Foreskin keratinocyte (primary cell): ENCODE measurements at places on chromosomes 12 and 14. TPM values are rescaled to one million over a fixed set of nuclear protein-coding genes. Genes with fewer than 3 reads are reported as not detected.
A peak's percentile ranks its signal among the peaks of the same experiment; 100 is the strongest.

GRCh38 chr14:64225151-64225757 lies 68.9 kb downstream of the ESR2 start:
- no peak for DNase-seq

DNA sequence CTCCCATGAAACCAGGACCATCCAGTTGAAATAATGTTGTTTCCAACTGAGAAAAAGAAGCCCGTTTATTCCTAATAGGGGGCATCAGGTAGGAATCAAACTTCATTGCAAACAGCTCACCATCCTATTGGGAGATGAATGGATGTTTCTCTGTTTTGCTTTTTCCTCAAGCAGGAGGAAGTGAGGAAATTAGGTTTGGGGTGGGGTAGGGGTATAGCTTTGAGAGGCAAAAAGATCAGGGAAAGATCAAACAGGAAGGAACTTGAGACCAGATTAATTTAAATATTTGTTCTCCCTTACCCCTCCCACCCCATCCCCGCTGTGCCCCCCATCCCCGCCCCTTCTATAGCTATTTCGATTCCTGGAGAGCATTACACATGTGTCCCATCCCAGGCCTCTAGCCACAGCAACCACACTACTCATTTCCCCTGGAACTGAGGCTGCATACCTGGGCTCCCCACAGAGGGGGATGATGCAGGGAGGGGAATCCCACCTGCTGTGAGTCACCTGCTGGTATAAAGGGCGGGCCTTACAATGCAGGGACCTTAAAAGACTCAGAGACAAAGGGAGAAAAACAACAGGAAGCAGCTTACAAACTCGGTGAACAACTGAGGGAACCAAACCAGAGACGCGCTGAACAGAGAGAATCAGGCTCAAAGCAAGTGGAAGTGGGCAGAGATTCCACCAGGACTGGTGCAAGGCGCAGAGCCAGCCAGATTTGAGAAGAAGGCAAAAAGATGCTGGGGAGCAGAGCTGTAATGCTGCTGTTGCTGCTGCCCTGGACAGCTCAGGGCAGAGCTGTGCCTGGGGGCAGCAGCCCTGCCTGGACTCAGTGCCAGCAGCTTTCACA lies at the start of gene IL23A:
IL23A (plus strand) TSS at position 577 of the 850 bp plus-strand sequence; CDS start at position 738, 161 bp downstream.
- DNase-seq, result peak; percentile 92

DNA sequence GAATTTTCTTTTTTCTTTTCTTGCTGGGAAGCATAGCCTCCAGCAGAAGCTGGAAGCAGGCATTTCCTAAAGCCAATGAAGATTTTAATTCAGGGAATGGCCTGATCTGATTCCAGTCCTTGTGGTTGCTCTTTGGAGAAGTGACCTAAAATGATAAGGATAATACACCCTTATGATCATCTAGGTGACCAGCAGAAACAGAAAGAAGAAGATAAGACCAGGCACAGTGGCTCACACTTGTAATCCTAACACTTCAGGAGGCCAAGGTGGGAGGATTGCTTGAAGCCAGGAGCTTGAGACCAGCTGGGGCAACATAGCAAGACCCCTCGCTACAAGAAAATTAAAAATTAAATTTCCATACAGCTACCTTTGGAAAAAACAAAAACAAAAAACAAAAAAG lies 51.2 kb downstream of the EEA1 start:
- DNase-seq, result no peak

- DNase-seq, result no peak
Measured at GRCh38 chr14:93030761-93031160, 85.0 kb downstream of the ITPK1 start.

Gene KRT73
- polyA plus RNA-seq, result not detected in 2 replicates

Gene TRMT5
- 5.3 and 7.0 TPM in 2 replicates for polyA plus RNA-seq

Gene PPP4R4
- polyA plus RNA-seq, result 1.4 and 1.9 TPM in 2 replicates

DNA sequence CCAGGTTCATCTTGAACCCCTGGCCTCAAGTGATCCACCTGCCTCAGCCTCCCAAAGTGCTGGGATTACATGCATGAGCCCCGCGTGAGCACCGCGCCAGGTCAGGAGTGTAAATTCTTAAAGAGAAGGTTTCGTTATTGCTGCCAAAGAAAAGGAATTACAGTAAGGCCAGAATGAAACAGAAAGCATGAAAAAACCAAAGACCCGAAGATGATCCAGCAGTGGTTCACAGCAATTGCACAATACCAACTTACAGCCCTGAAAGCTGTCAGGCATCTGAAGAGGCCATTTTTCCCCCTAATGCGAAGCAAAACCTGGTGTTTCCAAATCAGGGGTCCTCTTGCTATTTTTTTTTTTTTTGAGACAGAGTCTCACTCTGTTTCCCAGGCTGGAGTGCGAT lies 10.3 kb downstream of the RBM23 start:
- DNase-seq, result no peak

GRCh38 chr12:37546206-37546605 lies 770.4 kb upstream of the ALG10B start:
- DNase-seq, result no peak

DNA sequence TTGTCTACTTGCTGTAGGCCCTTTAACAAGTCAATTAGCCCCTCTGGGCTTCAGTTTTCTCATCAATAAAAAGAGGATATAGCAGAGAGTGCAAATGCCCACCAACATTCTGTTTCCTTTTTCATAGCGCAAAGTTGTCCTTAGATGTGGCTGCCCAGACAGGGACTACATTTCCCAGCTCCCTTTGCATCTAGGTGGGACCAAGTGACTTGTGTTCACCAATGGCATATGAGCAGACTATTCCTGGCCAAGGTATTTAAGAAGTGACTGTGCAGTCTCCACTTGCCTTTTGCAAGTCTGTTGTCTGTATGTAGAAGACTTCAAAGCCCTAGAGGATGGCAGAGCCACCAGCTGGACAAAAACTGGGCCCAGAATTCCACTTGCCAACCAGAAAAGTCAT lies 59.7 kb downstream of the DAO start:
- DNase-seq, result peak; percentile 45

DNA sequence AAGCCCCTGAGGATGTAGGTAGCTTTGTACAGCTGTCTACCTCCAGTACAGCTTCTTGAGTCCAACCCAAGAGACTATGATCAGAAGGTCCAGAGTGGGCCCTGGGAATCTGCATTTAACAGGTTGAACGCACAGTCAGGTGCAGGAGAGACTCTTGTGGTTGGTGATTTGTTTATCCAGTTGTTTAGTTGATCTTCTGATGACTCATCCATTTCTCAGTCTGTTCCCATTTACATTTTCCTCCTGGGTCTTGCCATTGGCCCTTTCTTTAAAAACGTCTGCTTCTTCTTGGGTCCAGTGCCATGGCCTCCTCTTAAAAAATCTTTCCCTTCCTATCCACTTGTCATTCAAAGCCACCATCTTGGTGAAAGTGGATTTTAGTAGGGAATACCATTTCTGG lies 734.2 kb downstream of the MED13L start:
- DNase-seq, result no peak

DNA sequence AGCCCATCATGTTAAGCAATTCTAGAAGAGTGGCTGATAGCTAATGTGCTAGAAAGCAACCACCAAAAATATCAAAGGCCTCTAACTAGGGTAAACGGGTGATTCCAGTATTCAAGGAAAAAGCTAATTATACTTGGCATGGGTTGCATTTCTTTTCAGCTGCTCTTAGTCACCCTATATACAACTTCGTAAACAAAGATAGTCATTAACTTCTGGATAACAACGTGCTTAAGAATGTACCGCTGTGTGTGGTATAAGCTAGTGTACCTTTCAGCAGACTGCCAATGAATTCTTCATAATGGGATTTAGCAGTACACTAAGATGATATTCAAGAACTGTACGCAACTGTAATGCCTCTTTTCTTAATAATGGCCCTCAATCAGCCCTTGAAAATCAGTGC lies 42.2 kb upstream of the SLC6A13 start:
- DNase-seq, result peak; percentile 8

Gene VASH1
- 0.18 and 0.39 TPM in 2 replicates for polyA plus RNA-seq

- peak; percentile 89 for DNase-seq
Measured at GRCh38 chr12:79706676-79707075, 15.9 kb upstream of the PAWR start.

- no peak for DNase-seq
Measured at GRCh38 chr14:103619057-103619456, 10.0 kb upstream of the KLC1 start.

- DNase-seq, result no peak
Measured at GRCh38 chr12:104462931-104463339, 6.2 kb downstream of the CHST11 start.

DNA sequence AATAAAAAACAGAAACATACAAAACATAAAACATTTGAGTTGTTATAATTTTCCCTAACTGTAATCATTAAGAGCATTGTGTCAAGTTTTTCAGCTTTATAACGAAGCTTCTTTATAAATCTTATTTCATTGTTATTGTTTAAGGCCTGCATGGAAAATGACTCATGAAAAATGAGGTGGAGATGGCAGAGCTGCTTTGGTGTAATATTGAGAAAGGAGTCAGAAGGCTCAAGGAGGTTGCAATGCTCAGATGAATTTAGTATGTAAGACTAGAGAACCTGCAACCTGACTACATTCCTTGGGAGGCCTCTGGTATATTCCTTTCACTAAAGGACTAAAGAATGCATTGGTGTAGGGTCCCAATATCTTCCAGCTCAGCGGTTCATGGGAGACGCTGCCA lies 61.5 kb downstream of the TMEM30B start:
- no peak for DNase-seq

DNA sequence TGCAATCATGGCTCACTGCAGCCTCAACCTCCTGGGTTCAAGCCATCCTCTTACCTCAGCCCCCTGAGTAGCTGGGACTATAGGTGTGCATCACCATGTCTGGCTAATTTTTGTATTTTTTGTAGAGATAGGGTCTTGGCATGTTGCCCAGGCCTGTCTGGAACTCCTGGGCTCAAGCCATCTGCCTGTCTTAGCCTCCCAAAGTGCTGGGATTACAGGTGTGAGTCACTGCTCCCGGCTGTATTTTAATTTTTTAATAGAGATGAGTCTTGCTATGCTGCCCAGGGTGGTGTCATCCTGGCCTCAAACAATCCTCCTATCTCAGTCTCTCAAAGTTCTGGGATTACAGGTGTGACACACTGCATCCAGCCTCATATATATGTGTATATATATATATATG lies 31.7 kb upstream of the GPRC5A start:
- peak; percentile 79 for DNase-seq

Gene FCF1
- 18.9 and 27.2 TPM in 2 replicates for polyA plus RNA-seq

DNA sequence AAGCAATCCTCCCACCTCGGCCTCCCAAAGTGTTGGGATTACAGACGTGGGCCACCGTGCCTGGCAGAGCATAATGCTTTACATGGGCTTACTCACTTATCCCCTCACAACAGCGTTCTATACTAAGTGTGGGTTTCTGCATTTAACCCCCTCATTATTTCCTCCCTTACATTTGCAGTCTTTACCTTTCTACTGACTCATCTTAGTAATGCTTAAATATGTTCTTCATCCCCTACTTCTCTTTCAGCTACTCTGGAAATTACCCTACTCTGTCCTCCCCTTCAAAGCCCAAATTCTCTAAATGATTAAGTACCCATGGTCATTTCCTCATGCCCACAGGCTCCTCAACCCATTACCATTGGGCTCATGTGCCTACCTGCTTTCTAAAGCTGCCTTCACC lies 40.7 kb downstream of the NKX2-1 start:
- no peak for DNase-seq

Gene C12orf42
- polyA plus RNA-seq, result not detected in 2 replicates

- no peak for DNase-seq
Measured at GRCh38 chr12:64876388-64877071, 52.1 kb downstream of the TBC1D30 start.

Gene GALNT16
- not detected in 2 replicates for polyA plus RNA-seq

GRCh38 chr12:32285489-32285888 lies 113.9 kb upstream of the FGD4 start:
- DNase-seq, result no peak

- no peak for DNase-seq
Measured at GRCh38 chr14:32761381-32761968, 177.2 kb upstream of the NPAS3 start.

Gene TCTN1
- 18.2 and 21.6 TPM in 2 replicates for polyA plus RNA-seq

- DNase-seq, result no peak
Measured at GRCh38 chr12:73769337-73769736, 768.3 kb upstream of the ATXN7L3B start.

DNA sequence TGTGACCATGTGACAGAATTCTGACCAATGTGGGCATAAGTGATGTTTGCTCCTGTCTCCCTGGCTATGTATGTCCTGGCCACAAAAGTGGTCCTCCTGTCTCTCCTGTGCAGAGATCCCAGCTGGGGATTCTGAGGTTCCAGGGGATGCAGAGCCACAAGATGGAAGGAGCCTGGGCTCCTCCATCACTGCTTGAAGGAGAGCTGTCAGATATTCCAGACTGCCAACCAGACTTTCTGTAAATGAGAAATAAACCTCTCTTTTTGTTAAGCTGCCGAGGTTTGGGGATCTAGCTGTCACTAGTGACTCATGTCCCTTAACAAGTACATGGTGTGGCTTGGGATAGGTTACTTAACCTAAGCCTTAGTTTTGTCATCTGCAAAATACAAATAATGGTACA lies 21.9 kb downstream of the BDKRB1 start:
- no peak for DNase-seq

- DNase-seq, result peak; percentile 100
Measured at GRCh38 chr12:94621662-94622359, 28.5 kb downstream of the TMCC3 start.

Gene MYO1H
- polyA plus RNA-seq, result not detected in 2 replicates

- DNase-seq, result no peak
Measured at GRCh38 chr14:82510007-82510406, 976.4 kb upstream of the SEL1L start.

- no peak for DNase-seq
Measured at GRCh38 chr14:32080001-32080510, 3.0 kb downstream of the ARHGAP5 start.

Gene DPPA3
- polyA plus RNA-seq, result not detected in 2 replicates

GRCh38 chr12:65266408-65266807 lies 12.1 kb upstream of the MSRB3 start:
- DNase-seq, result no peak

- no peak for DNase-seq
Measured at GRCh38 chr14:77612011-77612620, 4.3 kb downstream of the SPTLC2 start.

Gene CABP1
- not detected in 2 replicates for polyA plus RNA-seq

Gene SERPINA5
- polyA plus RNA-seq, result not detected in 2 replicates

Gene KLRC2
- not detected in 2 replicates for polyA plus RNA-seq

GRCh38 chr14:36585100-36585499 lies 2.7 kb upstream of the NKX2-8 start:
- DNase-seq, result no peak

GRCh38 chr14:87989221-87989955 lies 3.6 kb downstream of the GALC start:
- no peak for DNase-seq
